ENCODE measurements at places on chromosomes 2 and 18.
A peak's percentile ranks its signal among the peaks of the same experiment; 100 is the strongest.

DNA sequence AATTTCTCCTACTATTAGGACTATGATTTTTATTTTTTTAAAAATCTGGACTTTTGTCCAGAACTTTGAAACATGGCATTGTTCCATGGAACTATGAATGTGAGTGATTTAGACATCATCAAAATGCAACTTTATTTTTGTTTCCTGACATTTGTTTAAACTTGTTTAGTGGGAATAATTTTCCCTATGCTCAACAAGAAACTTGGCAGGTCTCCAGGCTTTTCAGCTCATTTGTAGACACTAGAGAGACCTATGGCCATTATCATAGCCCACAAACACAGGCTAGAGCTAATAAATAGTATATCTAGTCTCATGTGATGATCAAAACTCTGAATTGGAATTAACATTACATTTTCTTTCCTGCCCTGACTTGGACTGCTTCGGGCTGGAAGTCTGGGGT is 145.1 kb upstream of the CELF4 start:
- no peak for DNase-seq

DNA sequence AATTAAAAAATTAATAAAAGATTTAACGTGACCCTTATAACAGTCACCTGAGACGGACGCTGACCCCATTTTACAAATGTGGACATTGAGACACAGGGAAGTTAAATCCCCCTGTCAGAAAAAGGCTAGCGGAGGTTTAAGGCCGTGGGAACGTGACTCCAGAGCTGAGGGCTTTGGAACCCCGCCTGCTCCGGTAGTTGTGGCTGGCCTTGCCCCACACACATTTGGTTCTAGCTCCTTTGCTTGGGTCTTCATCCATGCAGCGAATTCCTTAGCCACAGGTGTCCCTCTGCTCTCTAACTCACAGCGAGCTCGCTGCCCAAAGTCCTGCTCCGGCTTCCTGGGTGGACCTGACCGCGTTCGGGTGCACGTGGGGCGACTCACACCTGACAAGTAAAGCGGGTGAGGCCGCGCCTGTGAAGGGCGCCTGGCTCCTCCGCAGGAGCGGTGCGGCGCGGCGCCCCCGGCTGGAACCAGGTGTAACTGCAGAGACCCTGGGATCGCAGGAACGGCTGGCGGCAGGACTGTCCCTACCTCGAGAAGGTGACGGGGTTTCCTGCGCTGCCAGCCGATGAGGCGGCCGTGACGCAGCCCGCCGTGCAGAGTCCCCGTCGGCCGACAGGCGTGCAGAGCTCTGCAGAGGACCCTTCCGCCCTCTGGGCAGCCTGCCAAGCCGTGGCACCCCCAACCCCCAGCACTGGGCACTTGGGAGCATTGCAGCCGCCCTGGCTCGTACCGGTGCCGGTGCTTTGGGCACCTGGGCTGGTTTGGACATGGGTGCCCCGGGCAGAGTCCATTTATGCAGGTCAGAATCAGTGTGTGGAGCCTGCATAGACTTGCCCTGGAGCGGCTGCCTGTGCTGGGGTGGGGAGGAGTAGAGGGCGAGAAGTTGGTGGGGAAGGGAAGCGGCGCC is 2.4 kb upstream of the PROC start:
- DNase-seq: peak; percentile 81

DNA sequence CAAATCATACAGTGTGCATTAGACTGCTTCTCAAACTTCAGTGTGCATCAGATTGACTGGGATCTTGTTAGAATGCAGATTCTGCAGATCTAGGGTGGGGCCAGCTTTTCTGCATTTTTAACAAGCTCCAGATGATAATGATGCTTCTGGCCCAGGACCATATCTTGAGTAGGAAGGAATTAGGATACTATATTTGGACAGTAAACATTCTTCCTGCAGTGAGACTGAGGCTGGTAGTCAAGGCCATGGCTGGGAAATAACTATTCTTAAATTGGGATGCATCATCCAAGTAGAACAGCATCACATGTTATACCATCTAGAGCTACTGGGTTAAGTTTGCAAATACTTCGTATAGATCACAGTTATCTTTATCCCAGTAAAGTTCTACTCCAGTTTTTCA is 28.4 kb upstream of the ARMC9 start:
- DNase-seq: no peak

- DNase-seq: peak; percentile 17
Observed at GRCh38 chr18:54717673-54718407, 110.4 kb upstream of the RAB27B start.

- no peak for DNase-seq
Observed at GRCh38 chr2:29394981-29395350, 279.8 kb downstream of the CLIP4 start.

GRCh38 chr2:86042256-86043168 is 63.2 kb downstream of the POLR1A start:
- no peak for DNase-seq

DNA sequence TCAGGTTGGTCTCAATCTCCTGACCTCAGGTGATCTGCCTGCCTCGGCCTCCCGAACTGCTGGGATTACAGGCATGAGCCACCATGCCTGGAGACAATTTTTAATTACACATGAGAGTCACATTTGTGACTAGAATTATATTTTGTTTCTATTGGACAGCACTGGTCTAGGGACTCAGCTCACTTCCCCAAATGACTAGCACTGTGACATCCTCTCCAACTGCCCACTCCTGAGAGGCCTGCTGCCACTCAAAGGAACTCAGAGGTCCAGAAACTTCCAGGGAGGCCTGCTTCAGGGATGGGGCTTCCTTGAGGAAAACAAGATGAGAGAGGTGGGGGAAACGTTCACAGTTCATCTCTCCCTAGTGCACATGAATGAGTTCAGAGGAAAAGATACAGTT is 29.5 kb downstream of the TMEM163 start:
- DNase-seq: no peak

- no peak for DNase-seq
Observed at GRCh38 chr2:28613633-28614501, 118.0 kb downstream of the PLB1 start.

GRCh38 chr2:222998459-222998858 is 53.5 kb upstream of the KCNE4 start:
- no peak for DNase-seq

GRCh38 chr2:468648-469336 is 180.9 kb upstream of the ALKAL2 start:
- DNase-seq: no peak

GRCh38 chr2:183112577-183112976 is 11.7 kb upstream of the NUP35 start:
- DNase-seq: no peak

DNA sequence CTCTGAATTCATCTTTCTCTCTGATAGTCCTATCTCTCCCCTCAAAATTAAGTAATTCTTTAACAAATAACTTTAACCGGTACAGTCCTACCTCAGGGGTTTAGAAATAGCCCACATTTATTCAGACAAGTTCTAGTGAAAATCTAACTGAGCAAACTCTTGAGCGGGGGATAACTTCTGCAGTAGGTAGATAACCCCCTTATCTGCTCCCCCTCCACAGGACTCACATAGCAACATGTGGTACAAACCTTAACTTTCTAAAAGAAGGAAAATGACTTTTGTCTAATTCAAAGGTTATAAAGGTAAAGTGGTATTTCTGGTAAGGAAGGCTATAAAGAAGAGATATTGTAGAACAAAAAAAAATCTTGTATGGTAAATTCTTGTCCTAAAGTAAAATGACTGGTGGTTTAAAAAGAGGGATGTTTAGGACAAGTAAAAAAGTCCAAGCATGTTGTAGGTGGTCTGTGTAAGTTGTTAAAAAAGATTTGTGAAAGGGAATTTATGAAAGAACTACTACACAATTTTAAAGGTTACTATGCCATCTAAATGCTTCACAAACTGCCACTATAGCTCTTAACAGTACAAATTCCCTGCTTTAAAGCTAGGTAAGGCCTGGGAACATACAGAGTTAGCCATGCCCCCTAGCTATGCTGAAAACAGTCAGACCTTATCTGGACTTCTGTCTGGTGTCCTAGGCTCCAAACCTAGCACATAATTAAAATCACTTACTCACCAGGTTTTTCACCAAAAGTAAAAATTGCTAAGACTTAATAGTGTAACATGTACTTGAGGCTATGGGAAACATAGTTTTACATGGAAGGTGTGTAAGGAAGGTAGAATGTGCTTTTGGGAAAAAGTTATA is 8.1 kb upstream of the RPIA start:
- no peak for DNase-seq

DNA sequence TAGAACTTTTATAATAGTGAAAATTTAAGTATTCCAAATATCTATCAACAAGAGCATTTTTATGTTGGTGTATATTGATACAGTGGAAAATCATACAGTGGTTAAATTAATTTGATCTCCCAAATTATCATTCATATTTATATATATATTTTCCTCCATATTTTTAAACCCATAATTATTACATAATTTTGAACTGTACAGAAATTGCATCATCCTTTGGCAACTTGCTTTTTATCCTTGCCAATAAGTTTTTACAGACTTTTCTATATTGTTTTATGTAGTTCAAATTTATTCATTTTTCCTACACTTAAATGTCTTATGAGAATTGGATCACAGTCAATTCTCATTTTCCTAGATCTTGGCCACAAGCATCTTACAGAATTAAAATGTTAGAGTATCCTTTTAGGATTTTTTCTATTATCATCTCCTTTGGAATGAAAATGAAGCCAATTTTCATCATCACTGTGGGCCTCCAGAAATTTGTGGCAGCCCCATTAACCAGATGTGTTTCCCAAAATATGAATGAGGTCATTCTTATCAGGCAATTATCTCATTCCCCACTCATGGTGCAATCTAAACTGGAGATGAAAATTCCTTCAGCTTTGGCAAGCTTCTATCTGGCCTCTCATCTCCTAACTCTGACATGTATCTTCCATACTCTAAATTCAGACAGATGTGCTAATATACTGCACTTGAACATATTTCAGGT is 94.2 kb upstream of the DLGAP1 start:
- no peak for DNase-seq

GRCh38 chr2:233503947-233504637 is 62.5 kb downstream of the USP40 start:
- no peak for DNase-seq

- DNase-seq: no peak
Observed at GRCh38 chr2:60834270-60834717, 47.1 kb upstream of the REL start.

GRCh38 chr18:46373791-46374190 is 269.6 kb downstream of the HAUS1 start:
- no peak for DNase-seq

- no peak for DNase-seq
Observed at GRCh38 chr2:143481237-143481623, 352.0 kb downstream of the ARHGAP15 start.

- no peak for DNase-seq
Observed at GRCh38 chr2:144078802-144079724, 440.9 kb downstream of the ZEB2 start.

DNA sequence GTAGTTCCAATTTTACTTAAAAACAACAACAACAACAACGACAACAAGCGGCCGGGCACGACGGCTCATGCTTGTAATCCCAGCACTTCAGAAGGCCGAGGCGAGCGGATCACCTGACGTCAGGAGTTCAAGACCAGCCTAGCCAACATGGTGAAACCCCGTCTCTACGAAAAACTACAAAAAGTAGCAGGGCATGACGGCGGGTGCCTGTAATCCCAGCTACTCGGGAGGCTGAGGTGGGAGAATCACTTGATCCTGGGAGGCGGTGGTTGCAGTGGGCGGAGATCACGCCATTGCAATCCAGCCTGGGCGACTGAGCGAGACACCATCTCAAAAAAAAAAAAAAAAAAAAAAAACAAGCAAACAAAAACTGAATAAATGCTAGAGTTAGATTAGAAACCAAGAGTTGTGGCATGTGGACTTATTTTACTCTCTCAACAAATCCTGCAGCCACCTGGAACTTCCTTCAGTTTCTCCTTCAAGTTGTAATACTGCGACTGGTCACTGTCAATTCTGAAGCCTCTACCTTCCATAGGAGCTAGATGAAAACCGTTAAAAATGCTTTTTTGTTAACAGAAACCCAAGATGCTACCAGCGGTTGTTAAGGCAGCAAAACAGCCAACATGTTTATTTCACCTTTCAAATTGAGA is 1.3 kb downstream of the ATP5F1A start:
- no peak for DNase-seq

DNA sequence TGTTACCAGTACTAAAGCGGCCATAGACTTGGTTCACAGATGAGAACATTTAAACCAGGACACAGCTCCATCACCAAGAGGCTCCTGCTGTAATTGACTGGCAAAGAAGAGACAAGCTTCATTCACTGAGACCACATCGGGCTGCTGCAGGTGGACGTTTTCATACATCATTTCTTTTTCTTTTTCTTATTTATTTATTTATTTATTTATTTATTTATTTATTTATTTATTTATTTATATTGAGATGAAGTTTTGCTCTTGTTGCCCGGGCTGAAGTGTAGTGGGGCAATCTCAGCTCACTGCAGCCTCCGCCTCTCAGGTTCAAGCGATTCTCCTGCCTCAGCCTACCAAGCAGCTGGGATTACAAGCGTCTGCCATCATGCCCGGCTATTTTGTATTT is 33.6 kb upstream of the PDCL3 start:
- DNase-seq: no peak

- DNase-seq: no peak
Observed at GRCh38 chr18:44671914-44672313, 8.8 kb upstream of the SETBP1 start.

GRCh38 chr2:203718087-203718486 is 11.6 kb downstream of the CD28 start:
- no peak for DNase-seq

DNA sequence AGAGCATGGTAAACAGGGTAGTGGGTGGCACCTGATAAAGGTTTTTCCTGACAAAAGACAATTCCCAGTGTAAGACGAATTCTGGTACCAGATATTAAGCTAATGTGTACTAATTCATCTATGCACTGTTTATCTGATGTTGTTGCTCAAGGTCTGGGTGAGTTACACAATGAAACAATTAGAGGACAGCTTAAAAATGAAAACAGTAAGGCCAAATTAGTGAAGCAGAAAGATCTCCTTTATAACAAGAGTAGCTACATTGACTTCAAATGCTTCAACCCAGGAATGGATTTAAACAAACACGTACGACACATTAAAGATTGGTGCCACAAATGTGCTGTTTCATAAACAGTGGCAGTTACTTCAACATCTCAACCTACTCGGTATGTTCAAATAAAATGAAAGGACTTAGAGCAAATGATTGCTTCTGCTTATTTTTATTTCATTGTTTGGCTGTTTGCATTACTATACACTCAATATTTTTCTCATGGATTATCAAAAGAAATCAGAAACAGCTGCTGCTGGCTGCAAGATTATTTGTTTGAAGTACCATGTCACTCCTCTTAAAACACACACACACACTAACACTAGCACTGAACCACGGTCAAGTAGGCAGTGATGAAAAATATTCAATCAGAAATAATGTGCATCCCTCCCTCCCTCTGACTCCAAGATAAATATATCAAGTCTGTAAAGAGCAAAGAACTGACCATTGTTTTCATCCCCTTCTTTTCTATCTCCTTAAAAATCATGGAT is 94.4 kb upstream of the RND3 start:
- no peak for DNase-seq

- no peak for DNase-seq
Observed at GRCh38 chr2:26605999-26606846, 34.9 kb downstream of the CIB4 start.

- DNase-seq: no peak
Observed at GRCh38 chr18:76765649-76766048, 56.7 kb upstream of the ZNF236 start.

GRCh38 chr2:97935719-97936161 is 60.0 kb downstream of the TMEM131 start:
- no peak for DNase-seq

Measured in memory B cell (primary cell).